ENCODE measurements at places on chromosomes 1 and 21. TPM values are rescaled to one million over a fixed set of nuclear protein-coding genes. Genes with fewer than 3 reads are reported as not detected.

DNA sequence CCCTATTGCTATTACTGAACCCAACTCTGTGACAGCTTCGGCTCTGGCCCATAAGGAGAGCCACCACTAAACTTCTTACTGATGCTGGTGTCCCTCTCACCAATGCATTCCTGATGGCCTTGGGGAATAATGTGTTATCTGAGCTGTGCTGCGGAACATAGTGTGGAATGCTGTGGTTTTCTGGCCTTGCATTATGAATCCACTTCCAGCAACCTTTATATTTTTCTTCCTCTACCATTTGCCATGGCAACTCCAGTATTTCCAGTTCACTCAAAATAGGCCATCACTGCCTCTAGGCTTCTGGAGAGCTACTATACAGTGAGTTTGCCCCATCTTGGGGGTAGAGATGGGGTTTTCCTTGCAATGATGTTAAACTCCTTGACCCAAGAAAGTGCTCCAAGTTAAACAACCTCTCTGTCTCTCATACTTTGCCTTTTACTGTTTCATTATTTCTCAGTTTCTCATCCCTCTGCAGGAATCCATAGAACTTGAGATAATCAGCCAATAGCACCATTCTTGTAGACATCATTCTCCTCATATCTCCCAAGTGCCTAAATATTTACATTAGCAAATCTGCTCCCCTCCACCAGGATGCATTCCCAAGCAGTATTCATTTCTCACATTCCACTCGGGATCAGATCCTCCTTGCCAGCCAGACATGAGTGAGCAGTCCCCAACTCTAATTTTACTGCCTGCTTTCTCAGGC lies 11.1 kb upstream of the RAVER2 start:
- no peak for DNase-seq

DNA sequence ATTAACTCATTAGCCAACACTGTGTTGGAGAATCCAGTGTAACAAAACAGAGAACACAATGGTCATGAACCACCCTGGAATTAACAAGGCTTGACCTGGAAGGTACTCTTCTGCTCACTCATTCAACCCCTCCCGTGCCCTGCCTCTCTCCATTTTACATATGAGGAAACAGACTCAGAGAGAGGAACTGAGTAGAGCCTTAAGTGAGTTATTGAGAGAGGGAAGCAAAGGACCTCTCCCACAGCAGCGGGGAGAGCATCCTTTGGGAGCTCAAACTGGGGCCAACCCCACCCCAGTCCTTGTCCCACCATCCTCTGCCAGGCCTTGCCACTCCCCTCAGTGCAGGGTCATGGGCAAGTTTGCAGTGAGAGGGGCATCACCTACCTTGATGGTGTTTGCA lies 1.4 kb downstream of the S100A12 start:
- DNase-seq = no peak

DNA sequence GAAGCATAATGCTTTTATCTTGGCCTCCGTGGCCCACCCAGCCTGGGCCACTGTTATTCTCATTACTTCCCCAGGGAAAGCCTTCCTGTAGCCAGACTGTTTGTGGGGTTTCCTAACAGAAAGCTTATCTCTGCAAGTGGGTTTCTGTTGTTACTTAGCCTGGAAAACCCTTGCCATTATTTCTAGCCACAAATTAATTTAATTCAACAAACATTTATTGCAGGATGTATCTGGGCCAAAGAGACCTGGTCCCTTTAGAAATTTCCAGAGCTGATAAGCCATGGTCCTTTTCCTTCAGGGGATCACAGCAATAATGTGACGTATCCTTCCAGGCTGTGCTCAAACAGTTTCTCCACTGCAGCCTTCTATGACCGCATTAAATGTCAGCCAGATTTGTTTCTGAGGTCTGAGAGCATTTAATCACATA lies 20.9 kb downstream of the TNN start:
- DNase-seq = no peak

DNA sequence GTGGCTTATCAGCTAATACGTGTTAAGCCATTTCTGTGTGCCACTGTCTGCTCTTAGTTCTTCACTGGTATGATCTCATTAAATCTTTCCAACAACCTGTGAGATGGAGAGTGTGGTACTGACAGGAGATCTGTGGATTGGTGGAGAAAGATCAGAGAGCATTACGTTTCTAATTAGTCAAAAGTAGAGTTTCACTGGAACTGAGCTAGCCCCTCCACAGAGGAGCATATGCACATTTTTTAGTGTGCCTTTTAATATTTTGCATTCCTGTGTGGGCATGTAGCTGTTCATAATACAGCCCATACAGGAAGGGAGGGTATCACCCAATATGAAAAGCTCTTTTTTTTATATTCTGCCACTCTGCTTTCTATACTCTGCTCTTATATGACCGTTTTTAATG lies 31.6 kb downstream of the UTS2 start:
- DNase-seq = no peak

TNFSF18 gene
- polyA plus RNA-seq = not detected

DNA sequence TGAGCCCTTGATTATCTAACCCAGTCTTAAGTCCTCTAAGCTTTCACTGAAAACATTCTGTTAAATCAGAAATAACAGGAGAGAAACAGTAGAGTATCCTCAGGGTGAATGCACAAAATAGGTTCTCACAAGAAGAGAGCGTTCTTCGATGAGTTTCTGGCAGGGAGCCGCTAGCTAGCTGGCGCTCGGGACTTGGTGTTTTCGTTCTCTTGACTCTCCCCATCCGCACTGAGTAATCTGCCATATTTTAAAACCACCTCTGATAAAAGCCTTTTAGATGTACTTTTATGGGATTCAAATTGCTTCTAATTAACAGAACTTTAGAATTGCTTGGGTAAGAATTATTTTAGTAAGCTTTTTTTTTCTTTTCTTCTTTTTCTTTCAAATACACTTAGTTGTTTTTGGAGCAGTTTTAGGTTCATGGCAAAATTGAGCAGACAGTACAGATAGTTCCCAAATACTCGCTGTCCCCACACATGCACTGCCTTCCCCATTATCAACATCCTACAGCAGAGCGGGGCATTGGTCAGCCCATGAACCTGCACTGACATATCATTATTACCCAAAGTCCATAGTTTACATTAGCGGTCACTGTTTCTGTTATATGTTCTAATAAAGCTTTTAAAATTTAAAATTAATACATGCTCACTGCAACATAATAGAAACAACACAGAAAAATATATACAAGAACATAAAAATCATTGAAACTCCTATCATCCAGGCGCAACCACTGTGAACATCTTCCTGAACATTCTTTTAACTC lies 35.4 kb downstream of the PRDM2 start:
- no peak for DNase-seq

- DNase-seq = no peak
These were observed 36.8 kb upstream of the MACF1 start for GRCh38 chr1:39167632-39168209.

SLC6A9 gene
- polyA plus RNA-seq = 17.7 TPM

DNA sequence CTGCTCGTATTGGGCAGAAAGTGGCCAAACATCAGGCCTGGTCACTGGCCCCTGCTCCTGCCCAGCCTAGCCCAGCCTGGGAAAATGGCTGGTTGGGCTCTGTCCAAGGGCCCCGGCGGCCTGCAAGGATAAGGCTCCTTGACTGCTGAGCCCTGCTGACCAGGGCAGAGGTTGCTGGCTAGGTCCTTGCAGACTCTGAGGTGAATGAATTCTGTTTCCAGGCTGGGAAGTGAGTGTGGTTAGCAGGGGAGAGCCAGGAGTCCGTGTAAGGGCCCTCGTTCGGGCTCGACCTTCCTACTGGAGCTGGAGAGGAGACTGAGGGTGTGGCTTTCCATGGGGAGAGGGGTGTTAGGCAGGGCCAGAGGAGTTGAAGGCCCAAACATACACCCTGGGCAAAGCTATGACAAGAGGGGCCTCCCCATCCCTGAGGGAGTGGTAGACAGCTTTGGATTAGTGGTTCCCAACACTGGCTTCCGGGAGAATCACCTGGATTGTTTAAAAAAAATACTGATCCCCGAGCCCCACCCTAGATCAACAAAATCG lies 20.6 kb downstream of the CSF1 start:
- peak; percentile 41 for DNase-seq

FNBP1L gene
- polyA plus RNA-seq = 17.8 TPM

UMODL1 gene
- polyA plus RNA-seq = not detected

ITLN2 gene
- 0.22 TPM for polyA plus RNA-seq

DNA sequence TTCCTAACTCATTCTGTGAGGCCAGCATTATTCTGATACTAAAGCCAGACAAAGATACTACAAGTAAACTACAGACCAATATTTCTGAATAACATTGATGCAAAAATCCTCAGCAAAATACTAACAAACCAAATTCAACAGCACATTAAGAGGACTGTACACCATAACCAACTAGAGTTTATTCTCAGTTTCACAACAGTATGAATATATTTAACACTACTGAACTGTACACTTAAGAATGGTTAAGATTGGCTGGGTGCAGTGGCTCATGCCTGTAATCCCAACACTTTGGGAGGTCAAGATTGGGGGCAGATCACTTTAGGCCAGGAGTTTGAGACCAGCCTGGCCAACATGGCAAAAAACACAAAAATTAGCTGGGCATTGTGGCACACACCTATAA lies 77.0 kb downstream of the LBR start:
- DNase-seq = no peak

PLXNA2 gene
- polyA plus RNA-seq = 0.45 TPM

DNA sequence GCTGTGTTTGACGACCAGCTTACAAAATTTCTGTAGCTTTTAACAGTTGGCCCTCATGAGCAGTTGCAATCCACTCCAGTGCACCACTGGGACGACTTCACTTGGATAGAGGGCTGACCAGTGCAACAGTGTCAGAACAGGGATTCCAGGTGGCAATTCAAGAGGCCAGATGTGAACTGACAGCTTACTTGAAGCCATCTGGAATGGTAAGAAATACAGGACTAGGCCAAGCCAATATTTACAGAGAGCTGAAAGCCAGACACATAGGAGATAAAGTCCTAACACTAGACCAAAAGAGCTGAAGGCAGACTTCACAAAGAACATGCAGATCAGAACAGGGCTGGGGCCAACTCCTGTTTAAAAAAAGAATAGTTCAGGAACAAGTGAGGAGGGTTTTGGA lies 93.5 kb upstream of the NFIA start:
- no peak for DNase-seq

- DNase-seq = peak; percentile 88
These were observed 8.3 kb upstream of the SLC2A1 start for GRCh38 chr1:42966688-42967612.

Measured in A549 (cell line).